ENCODE measurements at places on chromosomes 2 and 18.

GRCh38 chr2:189613077-189613636 is 32.6 kb upstream of the SLC40A1 start:
- no peak for DNase-seq

- DNase-seq, result no peak
Measured at GRCh38 chr2:126828051-126828450, 70.6 kb upstream of the TEX51 start.

- DNase-seq, result no peak
Measured at GRCh38 chr2:127326289-127326945, 32.5 kb upstream of the ERCC3 start.

GRCh38 chr2:190600293-190601103 is 48.4 kb upstream of the NAB1 start:
- DNase-seq, result no peak

DNA sequence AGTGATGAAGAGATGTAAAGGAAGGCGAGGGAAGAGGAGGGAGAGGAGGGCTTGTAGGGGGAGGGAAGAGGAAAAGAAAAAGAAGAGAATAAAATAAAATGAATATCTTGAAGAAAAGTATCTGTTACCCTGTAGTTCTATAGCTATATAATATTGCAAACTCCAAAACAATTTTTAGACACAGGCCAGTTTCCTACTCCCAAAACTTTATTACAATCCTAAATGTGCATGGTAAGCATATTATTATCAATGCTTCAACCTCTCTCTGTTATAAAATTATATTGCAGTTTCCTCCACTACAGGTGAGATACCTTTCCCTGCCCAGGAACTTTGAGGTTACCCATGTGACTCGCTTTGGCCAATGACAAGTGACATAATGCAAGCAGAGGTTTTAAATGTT is 1351.6 kb upstream of the NRXN1 start:
- DNase-seq, result no peak

DNA sequence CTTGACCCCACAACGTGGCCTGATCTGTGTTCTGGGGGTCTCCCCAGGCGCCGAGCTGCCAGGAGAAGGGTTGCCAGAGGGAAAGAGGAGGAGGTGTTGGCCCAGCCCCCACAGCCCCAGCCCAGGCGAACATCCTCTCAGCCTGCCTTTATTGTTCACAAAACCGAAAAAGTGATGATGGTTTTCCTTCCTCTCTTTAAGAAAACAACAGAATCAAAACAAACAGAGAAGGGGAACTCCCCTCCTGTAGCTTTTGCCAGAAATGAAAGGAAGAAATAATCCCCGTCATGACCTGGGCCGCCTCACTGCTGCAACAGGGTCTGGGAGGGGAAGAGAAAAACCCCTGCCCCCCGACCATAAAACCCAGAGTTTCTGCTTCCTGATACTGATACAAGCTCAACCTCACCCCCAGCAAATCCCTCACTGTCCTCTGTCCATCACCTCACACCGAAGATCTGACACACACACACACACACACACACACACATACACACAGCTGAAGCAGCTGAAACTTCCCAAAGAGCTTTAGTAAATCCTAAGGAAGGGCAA is 52.0 kb downstream of the ZFP36L2 start:
- peak; percentile 46 for DNase-seq

DNA sequence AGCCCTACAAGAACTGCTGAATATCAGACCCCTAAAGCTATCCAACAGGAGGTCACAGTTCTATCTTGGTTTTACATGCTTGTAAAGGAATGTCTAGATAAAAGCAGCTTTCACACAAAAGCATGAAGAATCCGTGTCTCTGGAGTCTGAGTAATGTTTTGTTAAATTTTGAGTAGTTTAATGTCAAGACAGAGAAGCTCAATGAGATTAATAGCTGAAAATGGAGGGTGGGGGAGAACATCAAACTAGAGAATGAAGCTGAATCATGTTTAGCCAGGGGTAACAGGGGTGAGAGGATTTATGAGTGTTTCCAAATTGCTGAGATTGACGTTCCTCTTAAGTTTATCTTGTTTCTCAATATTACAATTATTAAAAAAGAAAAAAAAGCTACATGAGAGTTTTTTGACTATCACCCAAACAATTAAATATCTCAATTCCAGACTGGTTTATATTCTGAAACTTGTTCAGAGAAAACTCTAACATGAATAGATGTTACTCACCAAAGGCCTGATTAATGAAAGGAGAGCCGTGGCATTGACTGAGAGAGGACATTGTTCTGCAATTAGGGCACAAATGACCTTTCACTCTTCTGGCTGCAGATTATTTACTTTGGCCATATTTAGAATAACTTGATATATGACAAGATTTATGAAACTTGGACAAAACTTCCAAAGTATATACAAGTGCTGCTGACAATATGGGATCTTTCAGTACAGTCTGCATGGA is 266.4 kb upstream of the ETAA1 start:
- DNase-seq, result no peak

GRCh38 chr2:174763780-174764179 is 492 bp downstream of the CHRNA1 start:
- no peak for DNase-seq

DNA sequence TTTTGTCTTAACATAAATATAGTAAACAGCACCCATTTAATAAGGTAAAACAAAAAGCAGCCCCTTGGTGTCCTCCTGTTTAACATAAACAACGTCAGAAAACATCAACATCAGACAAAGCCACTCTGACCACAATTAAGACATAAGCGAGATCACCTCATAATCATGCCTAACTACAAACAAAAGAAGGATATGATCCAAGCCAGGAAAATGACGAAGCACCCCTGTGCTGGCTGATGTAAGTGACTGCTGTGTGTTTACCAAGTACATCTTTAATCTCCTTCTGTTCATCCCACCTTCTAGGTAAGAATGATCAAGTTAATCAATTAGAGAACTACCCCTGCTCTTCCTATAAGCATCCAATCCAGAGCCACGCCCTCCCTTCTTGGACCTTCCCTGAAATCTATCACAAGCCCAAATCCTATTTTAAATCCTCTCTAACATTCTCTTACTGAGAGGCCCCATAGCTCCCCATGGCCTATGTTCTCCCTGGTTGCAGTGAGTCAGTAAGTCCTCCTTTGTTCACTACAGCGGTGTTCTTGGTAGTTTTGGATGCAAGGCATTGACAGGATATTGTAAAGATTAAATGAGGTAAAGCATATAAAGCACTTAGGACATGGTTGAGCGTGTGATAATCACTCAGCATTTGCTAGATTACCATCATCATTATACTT is 424.2 kb downstream of the TSN start:
- no peak for DNase-seq

DNA sequence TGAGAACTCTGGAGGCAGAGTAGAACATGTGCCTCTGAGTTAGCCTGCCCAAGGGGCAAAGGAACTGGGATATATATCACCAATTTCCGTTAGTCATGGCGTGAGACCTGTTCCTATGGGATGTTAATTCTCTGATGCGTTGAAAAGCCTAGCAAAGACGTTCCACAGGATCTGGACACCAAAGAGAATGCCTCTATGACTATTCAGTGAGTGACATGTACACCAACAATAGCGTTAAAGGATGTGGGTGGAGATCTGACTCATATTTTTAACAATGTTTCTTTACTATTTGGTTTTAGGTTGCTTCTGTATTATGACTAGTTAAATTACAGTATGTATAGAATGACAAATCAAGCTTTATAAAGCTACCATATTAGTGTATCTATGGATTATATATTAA is 320.9 kb upstream of the MC4R start:
- DNase-seq, result peak; percentile 2

- no peak for DNase-seq
Measured at GRCh38 chr2:151020411-151020810, 241.3 kb downstream of the RBM43 start.

DNA sequence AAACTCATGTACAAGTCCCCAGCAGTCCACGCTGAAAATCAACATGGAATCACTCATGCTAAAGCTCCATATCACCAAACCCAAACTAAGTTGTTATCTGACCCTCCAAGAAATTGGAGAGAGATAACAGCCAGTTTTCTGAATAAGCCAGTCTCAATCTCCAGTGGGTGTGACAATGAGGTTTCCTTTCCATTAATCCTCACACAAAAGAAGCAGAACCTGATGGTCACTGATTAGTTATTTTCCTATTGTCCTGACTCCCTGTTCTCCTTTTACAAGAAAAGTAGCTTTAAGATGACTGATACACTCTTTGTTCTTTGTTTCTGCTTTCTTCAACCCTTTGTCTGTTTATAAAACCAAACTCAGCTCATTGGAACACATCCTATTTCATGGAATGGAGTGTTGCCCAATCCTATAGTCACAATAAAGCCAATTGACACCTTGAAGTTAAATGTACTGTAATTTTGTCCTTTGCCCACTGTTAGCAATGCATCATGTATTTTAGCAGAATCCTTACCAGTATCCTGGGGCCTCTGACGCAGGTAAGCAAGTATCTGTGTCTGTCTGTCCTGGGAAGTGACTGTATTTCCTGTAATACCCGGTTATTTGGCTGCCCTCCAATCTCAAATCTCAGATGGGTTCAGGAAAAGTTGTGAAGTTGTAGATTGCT is 30.6 kb upstream of the SH3RF3 start:
- DNase-seq, result no peak

DNA sequence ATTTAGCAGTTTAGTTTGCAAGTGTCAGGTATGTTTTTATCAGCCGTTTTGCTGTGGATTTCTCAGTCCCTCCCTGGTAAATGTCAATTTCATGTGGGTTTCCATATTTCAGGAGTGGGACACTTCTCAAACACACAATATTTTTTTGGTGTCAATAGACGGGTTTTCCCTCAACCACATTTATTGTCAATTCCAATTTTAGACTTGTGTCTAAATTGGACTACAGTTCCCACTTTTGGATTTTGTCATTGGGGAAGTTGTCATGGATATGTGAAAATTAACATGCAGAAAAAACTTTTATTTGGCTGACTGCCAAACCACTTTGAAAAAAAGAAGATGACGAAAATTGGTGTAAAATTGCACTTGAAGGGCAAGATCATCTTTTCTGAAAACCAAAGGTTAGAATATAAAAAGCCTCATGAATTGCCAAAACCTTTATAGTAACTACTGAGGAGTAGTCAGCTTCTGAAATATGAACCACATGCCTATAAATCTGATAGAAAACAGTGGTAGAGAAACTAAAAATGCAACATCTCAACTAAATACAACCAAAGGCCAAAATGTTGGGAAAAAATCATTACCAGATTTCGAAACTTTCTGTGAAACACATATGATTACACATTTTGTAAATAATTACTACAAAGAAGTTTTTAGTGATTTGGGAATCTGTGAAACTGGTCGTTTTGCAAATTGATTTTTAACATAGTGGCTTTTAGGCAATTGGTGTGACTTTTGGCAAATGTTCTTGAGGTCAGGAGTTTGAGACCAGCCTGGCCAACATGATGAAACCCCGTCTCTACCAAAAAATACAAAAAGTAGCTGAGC is 106.4 kb downstream of the BCL2L11 start:
- no peak for DNase-seq

DNA sequence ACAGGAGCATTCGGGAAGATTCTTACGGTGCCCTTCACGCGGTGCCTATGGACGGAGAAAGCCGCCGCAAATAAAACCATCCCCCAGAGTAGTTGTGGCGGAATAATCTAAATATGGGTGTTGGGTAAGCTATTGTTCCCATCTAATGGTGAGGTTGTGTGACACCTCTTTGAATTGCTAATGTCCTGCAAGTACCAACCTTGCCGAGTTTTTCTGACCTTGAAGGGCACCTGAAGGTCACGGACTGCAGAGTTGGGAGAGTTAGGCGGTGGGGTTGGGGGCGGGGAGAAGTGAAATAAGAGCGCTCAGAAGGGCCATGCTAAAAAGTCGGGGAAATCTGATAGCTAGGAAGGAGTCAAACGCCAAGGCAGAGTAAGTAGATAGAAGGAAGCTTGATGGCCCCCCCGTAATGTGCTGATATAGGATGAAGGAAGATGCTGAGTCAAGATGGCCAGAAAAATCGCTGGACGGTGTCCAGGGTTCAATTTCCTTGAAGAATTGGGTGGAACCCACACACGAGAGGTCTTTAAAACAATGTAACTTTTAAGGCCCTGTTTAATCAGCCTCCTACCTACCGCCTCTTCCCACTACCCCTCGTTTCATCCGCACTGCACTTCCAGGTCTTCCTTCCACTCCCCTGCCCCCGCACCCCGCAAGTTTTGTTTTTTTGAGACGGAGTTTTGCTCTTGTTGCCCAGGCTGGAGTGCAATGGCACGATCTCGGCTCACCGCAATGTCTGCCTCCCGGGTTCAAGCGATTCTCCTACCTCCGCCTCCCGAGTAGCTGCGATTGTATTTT is 600 bp downstream of the KATNAL2 start:
- DNase-seq, result no peak

GRCh38 chr2:170928036-170928823 is 823 bp upstream of the GORASP2 start:
- no peak for DNase-seq

DNA sequence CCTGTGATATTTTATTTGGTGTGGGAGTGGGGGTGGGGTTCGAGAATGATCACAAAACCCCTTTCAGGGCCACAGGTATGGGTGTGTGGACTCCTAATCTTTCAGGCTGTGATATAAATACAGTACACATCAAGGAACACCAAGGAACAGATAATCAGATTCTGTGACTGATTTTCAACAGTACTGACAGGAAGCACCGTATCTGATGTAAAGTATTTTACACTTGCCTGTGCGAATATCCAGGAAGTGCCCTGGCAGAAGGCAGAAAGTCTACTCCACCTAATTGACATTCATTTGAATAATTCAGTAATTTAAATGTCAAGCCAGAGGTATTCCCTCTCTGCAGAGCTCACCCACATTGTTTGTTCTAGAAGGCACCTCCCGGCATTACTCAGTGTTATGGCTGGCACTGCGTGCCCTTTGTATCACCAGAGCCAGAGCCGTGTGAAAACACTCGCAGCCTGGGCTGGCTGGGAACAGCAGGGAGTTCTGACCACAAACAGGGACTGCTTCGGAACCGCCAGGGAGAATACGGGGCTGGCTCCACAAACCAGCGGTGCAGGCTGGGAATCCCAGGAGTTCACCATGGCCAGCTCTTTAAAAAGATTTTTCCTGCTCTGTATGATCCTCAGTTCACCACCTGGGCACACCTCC is 91.8 kb downstream of the ACVR1 start:
- no peak for DNase-seq

DNA sequence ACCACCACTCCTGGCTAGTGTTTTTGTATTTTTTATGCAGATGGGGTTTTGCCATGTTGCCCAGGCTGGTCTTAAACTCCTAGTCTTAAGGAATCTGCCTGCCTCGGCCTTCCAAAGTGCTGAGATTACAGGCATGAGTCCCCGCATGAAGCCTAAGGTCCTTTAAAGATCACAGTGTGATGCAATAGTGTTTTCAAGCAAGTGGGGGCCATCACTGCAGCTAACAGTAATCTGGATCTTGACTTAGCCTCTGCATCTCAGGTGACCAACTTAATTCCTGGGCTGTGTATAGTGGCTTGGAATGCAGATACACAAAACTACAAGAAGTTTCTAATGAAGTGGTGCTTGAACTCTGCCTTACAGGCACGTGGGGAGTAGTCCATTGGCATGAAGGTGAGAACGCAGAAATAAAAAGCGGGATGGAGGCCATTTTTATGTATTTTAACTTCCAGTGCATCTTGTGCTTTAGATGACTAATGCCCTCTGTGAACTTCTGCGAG is 334.4 kb upstream of the SPRED2 start:
- no peak for DNase-seq

GRCh38 chr18:64991102-64991501 is 759.7 kb upstream of the CDH7 start:
- DNase-seq, result no peak

- DNase-seq, result peak; percentile 5
Measured at GRCh38 chr2:36356298-36356989, 866 bp downstream of the CRIM1 start.

- no peak for DNase-seq
Measured at GRCh38 chr2:241886840-241887447, 17.4 kb downstream of the RTP5 start.
